ENCODE measurements at places on chromosomes 7 and 10.

DNA sequence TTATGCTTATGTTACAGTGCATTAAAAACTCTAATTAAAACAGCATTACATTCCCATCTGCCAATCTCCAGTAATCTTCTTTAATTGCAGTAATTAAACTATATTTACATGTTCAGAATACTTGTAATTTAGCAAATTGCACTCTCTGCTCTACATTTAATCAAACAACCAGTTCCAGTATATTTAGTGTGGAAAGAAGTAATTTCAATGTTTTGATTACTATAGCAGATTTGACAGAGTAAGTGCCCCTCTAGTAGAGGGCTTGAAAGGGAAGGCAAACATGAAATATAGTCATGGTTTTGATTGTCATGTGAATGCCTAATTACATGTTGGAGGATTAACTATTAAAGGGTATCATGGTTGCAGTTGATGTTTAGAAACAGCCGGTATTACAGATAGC, 739.7 kb downstream of the AUTS2 start:
- no peak for DNase-seq

GRCh38 chr10:70589762-70590654, 12.5 kb downstream of the PRF1 start:
- DNase-seq = no peak

GRCh38 chr10:132136689-132137088, 50.1 kb upstream of the DPYSL4 start:
- DNase-seq = no peak

- no peak for DNase-seq
These were observed 267.9 kb upstream of the CNTNAP2 start for GRCh38 chr7:145848691-145849090.

- no peak for DNase-seq
These were observed 1.2 kb downstream of the OPN4 start for GRCh38 chr10:86655596-86655995.

GRCh38 chr10:99630433-99630832, 10.2 kb upstream of the SLC25A28 start:
- no peak for DNase-seq

Measured in GM04503 (cell line).